Activated T-helper 1 cell treated with anti-CD3 and anti-CD28 coated beads, Interleukin-2, amount 50 U/mL, for 16 hours (primary cell): ENCODE measurements at places on chromosomes 1 and 21.

DNA sequence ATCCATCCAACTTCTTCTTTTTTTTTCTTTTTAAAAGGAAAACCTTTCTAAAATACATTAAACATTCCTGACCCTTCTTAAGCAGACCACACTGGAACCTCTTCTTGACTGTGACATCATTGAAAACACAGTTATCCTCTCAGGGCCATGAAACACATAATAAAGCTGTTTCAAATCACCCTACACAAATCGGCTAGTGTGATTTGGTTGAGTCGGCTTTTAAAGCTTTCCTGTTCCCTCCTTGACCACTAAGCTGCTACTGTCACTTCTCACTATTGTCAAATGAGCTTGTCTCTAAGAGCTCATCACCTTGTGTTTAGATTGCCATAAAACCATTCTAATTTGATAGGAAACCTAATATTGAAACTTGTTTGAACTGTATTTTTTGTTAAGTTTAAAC, 5.9 kb downstream of the USP24 start:
- no peak for DNase-seq

- no peak for DNase-seq
Observed at GRCh38 chr1:48552420-48552819, 80.4 kb upstream of the SPATA6 start.

GRCh38 chr1:231200388-231201031, 38.7 kb downstream of the TRIM67 start:
- no peak for DNase-seq

DNA sequence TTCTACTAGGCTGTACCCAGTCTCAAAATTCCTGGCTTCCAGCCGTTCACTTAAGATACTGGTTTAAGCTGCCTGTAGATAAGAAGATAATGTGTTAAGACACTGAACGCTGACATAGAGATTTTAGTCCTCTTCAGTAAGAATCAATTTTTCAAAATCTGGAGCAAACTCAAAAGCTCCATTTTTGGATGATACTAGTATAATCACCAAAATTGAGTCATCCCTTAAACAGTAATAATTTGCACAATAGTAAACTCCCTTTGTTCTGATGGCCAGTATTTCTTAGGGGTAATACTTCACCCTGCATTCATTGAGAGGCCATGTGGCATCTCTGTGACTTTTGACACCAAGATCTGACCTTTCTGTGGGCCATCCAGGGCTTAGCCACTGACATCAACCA, 299.8 kb upstream of the USP25 start:
- DNase-seq: no peak

- DNase-seq: no peak
Observed at GRCh38 chr1:72111662-72112061, 170.7 kb downstream of the NEGR1 start.
